Central memory CD4-positive, alpha-beta T cell (primary cell): ENCODE measurements at places on chromosomes 2 and 18.

- no peak for DNase-seq
These were observed 4.4 kb upstream of the GPR35 start for GRCh38 chr2:240620859-240621258.

DNA sequence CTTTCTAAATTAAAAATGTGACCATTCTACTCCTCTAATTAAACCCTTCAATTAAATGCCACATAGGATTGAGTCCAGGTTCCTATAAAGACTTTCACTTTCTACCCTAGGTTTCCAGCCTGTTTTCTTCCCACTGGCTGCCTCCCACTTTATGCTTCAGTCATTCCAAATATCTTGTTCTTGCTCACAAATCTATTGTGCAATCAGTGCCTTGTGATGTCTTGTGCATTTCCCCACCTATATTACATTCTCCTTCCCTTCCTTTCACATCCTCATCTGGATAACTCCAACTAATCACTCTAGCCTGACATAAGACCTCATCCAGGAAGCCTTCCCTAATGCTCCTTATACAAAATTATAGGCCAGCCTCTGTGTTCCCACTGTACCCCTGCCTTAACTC, 281.7 kb upstream of the LRATD1 start:
- DNase-seq: no peak

DNA sequence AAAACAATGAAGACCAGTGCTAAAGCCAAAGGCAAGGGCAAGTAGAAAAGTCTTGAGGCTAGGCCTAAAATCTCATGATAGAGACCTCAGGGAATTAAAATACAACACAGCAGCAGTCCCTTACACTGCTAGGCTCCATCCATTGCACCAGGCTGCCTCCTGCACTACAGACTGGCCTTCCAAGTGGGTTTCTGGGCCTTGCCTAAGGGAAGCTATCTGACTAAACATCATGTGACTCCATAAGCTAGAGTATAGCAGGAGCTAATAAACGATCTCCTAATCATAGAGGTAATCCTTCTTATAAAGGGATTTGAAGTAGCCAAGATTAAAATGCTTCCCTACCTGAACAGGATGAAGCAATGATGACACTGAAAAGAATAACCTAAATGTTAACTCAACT, 77.6 kb upstream of the NFU1 start:
- no peak for DNase-seq

DNA sequence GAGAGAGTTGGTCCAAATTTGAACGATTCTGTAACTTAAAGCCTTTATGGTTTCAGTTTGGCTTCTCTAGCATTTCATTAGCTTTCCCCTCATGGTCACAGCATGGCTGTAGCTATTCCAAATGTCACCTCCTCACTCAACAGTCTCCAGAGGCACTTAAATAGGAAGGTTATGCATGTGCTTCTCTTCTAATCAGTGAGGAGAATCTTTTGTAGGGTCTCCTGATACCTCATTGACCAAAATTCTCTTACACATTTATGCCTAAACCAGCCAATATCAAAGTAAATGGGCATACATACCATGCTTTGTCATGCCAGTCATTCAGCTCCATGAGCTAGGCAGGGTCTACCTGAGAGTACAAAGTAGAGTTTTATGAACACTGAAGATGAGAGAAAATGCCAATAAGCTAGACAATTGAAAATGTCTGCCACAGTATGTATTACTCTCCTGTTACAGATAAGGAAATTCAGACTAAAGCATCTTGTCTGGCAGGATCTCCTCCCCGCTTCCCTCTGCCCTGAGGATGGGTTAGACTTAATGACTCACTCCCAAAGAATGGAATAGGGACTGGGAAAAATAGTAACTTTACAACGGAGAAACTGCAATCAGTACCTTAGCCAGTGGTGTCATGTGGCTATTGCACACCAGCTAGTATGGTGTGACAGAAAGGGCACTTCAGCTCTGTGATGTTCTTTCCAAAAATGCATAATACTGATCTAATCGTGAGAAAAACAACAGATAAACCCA, 15.4 kb downstream of the DSG2 start:
- DNase-seq: no peak

GRCh38 chr2:58660046-58660445, 418.9 kb upstream of the FANCL start:
- no peak for DNase-seq

DNA sequence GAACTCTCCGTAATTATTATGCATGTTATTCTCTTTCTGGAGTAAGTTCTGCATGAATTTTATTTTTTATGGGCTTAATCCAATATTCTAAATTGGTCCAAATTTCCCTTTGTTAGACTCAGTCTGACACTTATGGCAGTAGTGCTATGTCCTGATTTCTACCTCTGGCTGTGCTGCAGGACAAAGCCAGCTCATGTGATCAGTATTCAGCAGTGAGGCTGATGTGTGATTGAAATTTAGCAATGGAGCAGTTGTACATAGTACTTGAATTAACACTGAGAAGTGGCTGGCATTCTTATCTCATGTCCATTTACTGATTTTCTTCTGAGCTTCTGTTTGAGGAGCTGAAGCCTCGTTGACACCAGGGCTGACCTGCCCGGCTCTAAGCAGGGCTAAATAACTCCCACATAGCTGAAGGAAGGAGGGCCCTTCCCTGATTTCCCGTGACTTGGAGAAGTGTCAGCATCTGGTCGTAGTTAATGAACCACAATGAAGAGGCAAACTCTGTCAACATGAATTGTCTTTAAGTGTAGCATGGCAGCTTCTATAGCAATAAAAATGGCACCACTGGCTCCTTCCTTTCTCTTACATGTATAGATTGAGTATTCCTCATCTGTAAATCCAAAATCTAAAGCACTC, 159.0 kb upstream of the RASGRP3 start:
- no peak for DNase-seq

DNA sequence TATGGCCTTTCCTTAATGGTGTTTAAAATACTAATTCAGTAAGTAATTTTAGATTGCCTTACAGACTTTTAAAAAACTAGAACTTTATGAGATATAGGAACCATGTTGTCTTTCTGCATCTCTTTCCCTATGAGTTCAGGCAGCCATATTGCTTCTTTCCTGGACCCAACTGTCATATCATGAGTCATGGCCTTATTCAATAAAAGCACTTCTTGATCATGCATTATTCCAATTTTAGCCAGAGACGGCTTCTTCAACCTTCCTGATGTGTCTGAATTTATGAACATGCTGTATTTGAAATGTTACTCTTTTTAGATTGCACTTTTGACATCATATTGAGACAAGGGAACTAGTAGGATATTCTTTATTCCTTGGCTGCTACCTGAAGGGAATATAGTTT, 65.4 kb upstream of the MAP3K20 start:
- no peak for DNase-seq

- DNase-seq: no peak
These were observed 31.3 kb downstream of the ACKR3 start for GRCh38 chr2:236600892-236601291.
